RWPE2 (cell line): ENCODE measurements at places on chromosomes 12 and 14.

DNA sequence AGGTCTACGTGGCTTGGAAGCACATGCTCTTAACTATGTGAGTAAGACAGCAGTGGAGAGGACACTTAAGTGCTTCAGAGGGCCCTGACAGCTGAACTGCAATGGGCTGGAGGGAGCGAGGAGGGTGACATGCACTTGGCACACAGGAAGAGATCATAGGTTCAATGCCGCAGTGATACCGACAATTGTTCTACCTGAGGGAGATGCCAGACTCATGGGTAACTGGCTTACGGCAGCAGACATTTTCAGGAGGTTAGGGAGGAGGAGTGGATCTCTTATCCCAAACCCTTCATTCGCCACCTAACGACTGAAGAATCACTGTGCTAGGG lies 68.4 kb downstream of the NTF3 start:
- no peak for DNase-seq

DNA sequence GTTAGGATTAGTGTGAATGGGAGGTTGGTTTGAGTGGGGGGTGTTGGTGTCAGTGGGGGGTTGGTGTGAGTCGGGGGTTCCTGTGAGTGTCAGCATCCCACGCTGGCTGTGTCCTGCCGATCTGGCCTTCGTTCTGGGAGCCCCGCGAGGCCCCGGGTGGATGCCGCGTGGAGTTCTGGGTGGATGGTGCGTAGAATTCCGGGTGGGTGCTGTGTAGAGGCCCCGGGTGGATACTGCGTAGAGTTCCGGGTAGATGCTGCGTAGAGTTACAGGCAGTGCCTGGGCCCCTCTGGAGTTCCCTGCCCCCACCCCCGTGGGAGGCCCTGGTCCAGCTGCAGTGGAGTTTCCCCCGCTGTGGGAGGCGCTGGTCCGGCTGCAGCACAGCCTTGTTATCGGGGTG lies 8.7 kb downstream of the NOC4L start:
- DNase-seq: peak; percentile 54

DNA sequence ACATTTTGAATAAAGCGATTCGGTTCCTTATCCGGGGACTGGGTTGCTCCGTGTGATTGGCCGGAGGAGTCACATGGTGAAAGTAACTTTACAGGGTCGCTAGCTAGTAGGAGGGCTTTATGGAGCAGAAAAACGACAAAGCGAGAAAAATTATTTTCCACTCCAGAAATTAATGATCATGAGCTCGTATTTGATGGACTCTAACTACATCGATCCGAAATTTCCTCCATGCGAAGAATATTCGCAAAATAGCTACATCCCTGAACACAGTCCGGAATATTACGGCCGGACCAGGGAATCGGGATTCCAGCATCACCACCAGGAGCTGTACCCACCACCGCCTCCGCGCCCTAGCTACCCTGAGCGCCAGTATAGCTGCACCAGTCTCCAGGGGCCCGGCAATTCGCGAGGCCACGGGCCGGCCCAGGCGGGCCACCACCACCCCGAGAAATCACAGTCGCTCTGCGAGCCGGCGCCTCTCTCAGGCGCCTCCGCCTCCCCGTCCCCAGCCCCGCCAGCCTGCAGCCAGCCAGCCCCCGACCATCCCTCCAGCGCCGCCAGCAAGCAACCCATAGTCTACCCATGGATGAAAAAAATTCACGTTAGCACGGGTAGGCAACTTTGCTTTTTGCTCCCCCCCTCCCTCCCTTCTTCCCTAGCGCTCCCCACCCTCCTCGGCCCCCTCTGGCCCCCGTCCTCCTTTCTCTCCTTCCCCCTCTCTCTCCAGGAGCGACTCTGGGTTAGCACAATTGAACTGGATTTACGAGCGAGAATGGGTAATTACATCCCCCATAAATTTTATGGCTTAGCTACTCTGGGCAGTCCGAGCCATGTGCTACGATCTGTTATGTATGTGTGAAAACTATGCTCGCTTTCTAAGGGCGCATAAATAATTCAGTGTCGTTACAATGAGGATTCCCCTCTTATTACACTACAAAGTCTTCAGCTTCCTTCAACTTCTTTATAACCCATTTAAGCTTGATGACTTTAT lies at the start of gene HOXC4:
Gene HOXC4 (plus strand): TSS at position 85 of the 991 bp plus-strand sequence. CDS start 88 bp downstream, at position 173.
- DNase-seq: no peak

- DNase-seq: no peak
Measured at GRCh38 chr12:13206560-13206897, 10.0 kb downstream of the EMP1 start.

DNA sequence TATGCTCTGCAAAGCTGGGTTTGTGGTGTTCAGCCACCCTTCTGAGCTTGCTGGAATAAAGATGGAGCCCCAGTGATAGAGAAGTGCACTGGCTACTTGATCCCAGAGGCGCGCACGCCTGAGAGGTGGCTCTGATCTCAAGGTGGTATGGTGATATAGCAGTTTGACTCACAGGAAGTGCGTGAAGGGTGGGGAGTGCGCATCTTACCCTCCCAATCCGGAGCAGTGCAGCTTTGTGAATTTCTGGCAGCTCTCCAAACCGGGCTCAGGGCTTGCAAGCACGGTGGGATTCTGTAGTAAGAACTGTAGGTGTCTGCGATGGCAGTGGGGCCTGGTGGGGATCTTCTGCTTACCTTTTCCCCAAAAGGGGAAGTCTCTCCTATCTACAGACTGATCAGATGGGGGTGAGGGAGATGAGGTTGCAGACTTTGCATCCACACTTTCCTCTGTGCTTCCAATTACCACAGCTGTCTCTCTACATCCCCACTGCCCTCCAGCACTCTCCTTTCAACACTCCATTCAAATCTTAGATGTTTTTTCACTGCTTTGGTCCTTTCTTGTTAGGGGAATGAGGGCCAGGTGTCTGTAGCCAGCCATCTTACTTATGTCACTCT lies 197.4 kb upstream of the SLC38A2 start:
- DNase-seq: no peak

DNA sequence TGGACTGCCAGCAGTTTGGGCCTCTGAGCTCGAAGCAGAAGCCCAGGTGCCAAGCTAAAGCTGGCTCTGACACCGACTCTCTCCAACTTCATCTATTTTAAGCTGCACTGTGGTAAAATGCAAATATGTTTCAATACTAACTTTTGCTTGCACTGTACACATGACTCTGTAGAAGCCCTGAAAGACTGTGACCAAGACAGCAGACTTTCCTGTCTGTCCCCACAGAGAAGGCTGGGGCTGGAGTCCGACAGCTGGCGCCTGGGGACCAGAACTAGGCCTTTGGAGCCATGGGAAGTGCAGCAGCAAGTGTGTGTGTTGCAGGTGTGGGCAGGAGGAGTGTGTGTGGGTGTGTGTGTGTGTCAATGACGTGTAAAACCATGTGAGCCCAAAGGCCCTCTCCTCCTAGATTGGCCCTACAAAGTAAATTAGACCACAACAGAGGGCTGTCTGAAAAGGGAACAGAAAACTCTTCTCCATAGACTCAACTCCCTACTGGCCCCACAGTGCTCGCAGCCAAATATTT lies 16.4 kb upstream of the RAB35 start:
- DNase-seq: no peak

DNA sequence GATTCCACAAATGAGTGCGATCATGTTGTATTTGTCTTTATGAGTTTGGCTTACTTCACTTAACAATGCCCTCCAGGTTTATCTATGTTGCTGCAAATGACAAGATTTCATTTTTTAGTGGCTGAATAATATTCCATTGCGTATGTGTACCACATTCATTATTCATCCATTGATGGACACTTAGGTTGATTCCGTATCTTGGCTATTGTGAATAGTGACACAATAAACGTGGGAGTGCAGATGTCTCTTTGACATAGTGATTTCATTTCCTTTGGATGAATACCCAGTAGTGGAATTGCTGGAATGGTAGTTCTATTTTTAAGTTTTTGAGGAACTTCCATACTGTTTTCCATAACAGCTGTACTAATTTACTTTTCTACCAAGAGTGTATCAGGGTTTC lies 23.5 kb downstream of the AKAP6 start:
- no peak for DNase-seq

- DNase-seq: peak; percentile 29
Measured at GRCh38 chr12:2267703-2268470, 215.1 kb downstream of the CACNA1C start.

GRCh38 chr12:96227365-96228106 lies 33.4 kb downstream of the ELK3 start:
- peak; percentile 42 for DNase-seq

DNA sequence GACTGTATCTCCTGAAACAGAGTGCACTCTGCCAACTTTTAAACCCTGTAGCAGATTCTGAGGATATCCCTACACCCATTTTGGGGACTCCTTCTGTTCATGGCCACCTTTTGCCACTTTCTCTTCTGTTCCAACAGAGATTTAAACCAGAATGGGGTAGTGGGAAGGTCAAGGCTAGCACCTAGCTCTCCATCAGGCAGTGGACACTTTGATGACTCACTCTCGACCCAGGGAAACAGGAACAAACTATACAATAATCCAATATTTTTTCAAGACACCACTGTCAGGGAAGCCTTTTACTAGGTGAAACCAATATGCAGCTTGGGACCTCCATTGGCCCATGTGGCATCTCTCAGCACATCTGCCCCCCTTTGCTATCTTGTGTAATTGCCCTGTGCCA lies 103.6 kb downstream of the DAAM1 start:
- DNase-seq: no peak

- DNase-seq: peak; percentile 91
Measured at GRCh38 chr14:54565785-54566409, 1.0 kb upstream of the SAMD4A start.

DNA sequence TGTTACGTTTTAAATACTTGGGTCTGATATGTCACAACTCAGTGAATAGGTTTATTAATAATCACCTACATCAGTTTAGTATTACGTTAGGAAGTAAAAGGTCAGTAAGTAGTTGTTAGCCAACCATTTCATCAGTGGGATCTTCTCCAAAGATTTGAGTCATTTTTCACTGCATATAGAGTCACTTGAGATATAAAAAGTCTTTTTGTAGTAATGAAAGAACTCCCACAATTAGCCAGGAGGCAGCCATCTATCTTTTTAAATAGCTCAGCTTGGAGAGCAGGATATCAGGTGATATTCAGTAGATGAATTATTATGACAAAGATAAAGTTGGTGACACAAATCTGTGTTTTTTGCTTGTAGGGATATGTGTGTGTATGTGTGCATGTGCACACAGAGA lies 309.3 kb downstream of the PDZRN4 start:
- DNase-seq: no peak

GRCh38 chr14:104392001-104392395 lies 187.6 kb upstream of the C14orf180 start:
- DNase-seq: no peak

DNA sequence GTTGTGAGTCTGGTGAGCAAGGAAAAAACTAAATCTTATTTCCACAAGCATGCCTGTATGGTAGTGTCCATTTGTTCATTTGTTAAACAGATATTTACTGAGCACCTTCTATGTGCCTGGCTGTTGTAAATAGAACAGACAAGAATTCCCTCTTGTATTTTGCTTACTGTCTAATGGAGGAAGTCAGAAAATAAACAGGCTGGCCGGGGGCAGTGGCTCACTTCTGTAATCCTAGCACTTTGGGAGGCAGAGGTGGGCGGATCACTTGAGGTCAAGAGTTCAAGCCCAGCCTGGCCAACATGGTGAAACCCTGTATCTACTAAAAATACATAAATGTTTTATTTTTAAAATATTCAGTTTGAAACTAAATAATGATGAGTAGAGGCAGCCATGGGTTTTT lies 79.3 kb downstream of the GTF2A1 start:
- no peak for DNase-seq

- DNase-seq: no peak
Measured at GRCh38 chr14:41986083-41986645, 379.5 kb downstream of the LRFN5 start.

DNA sequence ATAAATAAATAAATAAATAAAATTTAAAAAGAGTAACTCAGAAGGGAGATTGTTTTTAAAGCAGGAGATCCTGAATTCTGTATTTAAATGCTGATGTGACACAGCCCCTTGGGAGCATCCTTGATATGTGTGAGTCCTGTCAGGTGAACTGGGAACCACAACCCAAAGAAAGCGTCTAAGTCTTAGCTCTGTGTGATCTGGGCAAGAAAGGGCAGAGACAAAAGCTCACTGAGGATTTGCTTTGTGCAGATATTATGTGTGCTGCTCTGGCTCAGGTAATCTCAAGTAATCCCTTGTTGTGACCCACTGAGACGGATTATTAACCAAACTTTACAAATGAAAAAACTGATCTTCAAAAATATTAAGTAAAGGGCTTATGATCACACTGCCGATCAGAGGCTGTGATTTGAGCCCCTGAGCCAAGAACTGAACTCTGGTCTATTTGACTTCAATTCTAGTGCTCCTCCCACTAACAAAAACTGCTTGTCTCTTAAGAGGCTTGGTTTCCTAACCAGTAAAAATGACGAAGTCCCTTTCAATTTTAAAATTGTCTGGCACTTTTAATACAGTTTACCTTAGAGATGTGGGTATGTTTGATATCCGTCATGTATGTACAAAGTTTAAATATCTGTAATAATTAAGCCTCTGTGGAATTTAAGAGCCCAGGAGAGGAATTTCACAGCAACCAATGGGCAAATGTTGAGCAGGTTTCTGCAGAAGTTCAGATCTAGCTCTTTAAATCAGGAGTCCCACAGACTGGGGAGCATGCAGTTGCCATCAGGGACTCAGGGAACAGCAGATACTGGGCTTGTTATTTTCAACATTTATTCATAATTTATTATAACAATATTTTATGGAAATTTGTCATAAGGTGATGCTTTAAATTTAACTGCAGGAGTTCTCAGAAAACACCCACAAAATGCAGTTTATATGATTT lies 46.1 kb downstream of the CPM start:
- DNase-seq: no peak

GRCh38 chr12:86193931-86194330 lies 62.3 kb downstream of the MGAT4C start:
- DNase-seq: no peak

GRCh38 chr12:48873096-48873495 lies 7.4 kb upstream of the RND1 start:
- DNase-seq: no peak
